ENCODE measurements at places on chromosomes 12 and 14.
A peak's percentile ranks its signal among the peaks of the same experiment; 100 is the strongest.

- DNase-seq = no peak
Observed at GRCh38 chr12:62647586-62647985, 181.0 kb downstream of the MON2 start.

GRCh38 chr12:56013482-56013881 is 7.4 kb upstream of the IKZF4 start:
- no peak for DNase-seq

DNA sequence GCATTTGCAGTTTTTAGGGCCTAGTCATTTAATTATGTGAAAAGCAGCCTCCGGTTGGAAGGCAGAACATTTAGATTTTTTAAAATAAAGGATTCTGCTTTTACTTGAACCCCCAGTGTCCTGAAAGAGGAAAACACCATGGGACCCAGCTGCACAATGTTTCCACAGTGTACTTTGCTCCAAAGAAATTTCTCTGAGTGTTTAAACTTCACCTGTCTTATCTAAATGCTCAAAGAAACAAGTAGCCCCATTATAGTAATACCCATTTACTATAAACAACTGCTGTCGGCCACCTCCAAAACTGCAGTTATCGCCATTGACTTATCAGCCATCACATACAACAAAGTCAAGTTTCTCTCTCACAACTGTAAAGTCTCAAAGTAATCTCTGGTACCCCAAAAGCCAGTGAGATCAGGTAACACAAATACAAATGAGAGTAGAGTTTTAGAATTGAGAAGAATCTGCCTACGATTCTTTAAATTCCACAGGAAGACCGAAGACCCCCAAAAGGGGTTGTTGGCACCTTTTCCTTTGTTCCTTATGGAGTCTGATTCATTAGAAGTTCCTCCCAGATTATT is 205.2 kb downstream of the NUBPL start:
- no peak for DNase-seq

- no peak for DNase-seq
Observed at GRCh38 chr14:64734990-64735389, 30.8 kb downstream of the PLEKHG3 start.

DNA sequence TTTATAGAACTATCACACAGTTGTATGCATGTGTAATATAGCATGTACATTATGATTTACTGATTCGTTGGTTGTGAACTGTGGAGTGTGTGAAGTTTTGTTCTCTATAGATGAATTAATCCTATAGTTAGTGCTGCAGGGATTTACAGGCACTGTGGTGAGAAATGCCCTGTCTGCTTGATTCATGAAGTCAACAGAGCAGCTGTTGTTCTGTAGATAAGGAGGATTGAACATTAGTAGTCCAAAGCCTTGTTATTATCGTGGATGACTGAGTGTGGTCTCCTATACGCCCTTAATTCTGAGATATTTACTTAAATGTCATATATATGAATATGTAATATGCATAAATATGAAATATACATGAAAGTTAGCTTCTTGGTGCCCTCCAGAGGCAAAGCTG is 98.3 kb downstream of the DNAH10 start:
- DNase-seq = no peak

- no peak for DNase-seq
Observed at GRCh38 chr12:89501793-89502192, 22.8 kb downstream of the GALNT4 start.

DNA sequence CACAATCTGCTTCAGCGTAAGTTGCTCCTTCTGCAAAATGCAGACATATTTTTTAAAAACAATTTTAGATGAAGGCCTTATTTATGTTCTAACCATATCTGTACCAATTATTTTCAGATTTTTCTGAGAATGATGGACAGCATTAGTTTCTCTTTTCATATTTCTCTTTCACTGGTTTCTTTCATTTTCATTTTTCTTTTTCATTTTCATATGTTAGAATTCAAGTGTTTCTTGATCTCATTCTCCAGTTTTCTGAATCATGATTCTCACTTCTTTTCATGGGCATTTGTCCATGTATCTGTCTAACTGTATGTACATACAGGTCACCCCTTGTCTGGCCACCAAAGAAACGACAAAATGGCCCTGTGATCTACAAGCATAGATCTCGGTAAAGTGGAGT is 346.6 kb downstream of the NAV3 start:
- no peak for DNase-seq

GRCh38 chr12:120764816-120765215 is 39.2 kb downstream of the ACADS start:
- no peak for DNase-seq

DNA sequence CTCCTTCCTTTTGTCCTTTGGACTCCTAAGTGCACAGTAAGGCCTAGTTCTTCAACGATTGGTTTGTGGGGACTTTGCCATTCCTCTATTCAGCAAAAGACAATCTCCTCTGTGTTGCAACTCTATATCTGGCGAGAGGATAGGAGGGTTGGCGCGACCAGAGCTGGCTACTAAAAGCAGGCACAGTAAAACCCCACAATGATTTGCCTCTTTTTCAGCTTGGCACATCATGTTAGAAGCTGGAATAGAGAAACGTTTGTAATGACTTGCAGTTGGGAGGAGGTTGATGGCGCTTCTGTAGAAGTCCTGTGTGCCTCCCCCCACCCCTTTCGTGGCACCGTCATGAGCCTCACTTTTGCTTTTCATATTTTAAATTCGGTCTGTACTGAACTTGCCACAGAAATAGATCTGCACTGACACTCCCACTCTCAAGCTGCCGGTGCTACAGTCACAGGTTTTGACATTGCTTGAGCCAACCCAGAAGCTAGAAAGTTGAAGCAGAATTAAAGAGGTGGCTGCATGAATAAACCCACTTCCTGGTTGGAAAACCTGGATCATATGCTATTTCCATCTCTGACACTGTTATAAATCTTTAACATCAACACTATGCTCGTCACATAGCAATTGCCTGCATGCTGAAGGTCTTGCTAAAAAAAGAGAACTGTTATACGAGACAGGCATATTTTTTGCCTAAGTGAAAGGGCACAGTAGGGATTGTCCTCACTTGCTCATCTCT is 315.3 kb upstream of the PRICKLE1 start:
- no peak for DNase-seq

DNA sequence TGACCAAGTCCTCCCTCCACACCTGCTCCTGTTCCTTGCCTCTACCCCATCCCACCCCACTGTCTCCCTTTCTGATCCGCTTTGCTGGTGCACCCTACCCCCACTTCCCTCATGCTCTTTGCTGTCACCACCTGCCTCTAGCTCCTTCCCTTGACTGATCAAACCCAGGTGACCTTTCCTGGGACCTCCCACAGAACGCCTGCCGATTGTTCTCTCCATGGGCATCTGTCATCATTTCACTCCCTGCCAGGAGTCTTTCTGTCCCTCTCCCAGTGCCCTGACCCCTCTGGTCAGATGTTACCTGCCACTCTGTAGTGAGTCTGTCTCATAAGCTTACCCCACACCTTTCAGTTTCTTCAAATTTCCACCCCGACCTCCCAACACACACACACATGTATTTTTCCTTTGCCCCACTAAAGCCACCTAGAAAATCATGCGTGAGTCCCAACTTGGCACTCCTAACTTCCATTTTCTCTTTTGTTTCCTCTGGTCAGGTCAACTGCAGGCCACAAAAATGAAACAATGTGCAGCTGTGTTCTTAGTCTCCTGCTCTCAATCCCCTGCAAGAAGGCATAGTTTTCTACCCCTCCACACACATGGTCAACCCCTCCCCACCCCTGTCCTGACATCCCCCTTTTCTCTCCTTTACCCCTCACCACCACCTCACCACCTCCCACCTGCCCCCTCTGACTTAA is 229.8 kb downstream of the DPF3 start:
- no peak for DNase-seq

DNA sequence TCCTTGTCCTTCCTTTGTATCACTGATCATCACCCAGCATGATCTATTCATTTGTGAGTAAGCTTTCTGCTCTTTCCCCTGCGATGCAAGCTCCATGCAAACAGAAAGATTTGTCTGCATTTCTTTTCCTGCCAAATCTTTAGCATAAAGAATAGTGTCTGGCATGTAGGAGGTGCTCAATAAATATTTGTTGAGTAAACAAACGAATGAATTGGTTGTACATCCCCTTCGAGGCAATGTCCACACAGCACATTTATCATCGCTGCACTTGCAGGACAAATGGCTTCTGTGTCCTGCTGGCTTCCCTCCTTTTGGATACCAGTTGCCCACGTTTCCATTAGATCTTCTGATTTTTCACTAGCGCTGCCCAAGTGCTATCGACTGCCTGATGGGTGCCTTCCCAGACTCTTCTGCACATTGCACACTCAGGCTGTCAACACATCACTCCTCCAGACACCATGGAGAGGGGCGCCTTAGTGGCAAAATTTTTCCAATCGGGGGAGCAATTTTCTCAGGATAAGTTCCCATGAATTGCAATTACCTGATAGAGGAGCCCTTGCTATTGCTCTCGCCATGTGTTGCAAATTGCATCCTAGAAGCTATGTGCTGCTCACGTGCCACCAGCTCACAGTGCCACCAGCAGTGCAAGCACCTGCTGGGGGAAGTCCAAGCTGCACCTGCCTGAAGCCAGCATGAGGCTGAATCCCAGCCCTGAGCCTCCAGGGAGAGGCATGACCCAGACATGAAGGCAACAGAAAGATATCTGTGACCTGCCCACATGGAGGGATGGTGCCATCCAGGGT is 206.6 kb downstream of the KIF26A start:
- peak; percentile 35 for DNase-seq

DNA sequence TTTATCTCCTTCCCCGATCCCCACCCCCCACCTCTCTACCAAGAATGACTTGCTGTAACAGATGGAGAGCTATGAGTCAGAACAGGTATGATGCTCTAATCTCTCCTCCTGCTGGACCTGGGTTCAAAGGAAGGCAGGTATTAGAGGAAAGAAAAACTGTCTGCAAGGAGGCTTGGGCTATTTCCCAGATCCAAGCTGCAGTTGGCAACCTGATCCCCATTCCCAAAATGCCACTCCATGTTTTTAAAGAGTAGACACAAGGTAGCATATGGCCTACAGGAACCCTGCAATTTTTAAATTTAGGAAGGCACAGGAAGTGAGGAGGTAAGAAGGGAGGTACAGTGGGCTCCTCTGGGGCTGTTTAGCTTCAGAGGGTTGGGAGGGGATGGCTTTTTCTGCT is 33.0 kb downstream of the SRRM4 start:
- no peak for DNase-seq

- DNase-seq = no peak
Observed at GRCh38 chr12:58341791-58342190, 400.4 kb downstream of the ATP23 start.

DNA sequence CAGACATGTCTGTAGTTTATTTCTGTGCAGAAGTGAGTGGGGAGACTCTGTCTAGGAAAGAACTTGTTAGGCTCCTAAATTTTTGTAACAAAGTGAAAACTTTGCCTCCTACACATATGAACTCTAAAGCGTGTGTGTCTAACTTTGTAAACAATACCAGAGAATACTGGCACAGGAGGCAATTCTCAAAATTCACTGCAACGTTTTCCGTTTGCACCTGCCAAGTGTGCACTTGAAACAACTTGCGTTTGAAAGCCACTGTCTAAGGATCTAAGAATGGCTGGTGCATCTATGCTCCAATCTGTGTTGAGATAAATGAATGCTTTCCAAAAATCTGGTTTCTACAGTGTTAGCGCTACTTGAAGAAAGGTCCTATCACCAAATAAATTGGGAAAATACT is 15.3 kb downstream of the GRIP1 start:
- DNase-seq = no peak
